CD8-positive, alpha-beta T cell (primary cell): ENCODE measurements at places on chromosomes 1 and 21.

- DNase-seq = no peak
Measured at GRCh38 chr1:24702511-24703293, 42.5 kb upstream of the CLIC4 start.

DNA sequence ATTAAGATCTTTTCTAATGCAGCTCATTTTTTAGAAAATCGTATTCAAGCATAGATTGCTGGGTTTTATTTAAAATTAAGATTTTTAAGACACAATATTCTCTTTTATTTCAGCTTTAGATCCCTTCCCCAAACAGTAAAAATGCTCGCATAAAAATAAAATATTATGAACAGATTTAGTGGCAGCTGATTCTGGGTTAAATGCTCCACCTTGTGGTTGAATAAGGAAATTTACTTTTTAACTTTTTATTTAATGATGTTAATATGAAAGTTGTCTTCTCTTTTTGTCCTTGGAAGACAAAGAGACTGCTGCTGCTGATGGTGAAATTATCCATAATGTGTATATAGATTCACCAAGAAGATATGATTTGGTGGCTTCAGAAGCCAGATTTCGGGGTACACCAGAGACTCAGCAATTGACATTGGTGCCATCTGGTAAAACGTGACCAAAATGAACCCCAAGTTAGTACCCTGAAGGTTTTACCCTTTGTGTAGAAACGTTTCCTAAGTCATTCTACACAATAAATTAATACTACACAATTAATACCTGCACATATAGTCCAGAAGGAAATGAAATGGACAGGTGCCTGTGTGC is 128.0 kb downstream of the ADAMTS1 start:
- no peak for DNase-seq

DNA sequence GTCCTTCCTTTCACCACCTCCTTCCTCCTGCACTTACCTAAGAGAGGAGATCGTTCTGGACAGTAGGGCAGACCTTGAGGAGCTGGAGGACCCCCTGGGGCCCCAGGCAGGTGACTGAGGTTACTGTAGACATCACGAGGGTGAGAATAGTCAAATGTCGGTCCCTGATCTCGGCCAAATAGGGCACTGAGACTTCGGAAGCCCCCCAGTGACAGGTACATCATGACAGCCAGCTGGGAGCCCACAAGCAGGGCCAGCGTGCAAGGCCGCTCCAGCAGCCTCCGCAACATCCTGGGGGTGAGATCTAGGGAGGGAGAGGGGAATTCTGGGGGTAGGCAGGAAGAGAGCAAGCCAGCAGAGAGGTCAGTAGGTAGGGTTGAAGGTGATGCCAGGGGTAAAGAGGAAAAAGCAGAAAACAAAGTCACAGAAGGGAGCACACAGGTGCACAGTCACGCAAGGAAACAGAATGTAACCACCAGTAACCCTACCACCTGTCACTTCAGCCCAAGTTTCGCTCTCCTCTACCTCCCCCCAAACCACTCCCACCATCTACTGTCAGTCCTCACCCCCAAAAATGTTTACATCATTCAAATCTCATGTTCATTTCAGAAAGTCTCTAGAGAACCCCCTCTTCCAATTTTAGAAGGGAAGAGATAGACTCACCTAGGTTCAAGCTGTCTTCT is 1.4 kb downstream of the B4GALT3 start:
- DNase-seq = no peak

DNA sequence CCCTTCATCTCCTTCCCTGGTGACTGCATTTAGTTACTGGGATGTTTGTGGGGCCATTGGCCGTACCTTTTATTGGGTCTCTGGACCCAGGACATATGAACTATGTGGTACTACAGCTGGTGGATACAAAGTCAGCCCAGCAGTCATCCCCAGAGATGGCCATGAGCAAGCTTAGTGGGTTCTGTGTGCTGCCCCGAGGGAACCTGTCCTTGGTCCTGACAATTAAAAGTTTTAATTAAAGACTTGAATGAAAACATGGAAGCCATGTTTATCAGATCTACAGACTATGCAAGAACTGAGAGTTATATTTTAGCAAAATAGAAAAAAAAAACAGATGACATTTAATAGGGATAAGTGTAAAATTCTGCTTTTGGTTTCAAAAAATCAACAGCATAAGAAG is 2.8 kb upstream of the NES start:
- DNase-seq = no peak

GRCh38 chr1:193540511-193540910 is 354.1 kb upstream of the B3GALT2 start:
- DNase-seq = no peak

GRCh38 chr21:43295066-43295958 is 126.5 kb downstream of the CRYAA start:
- DNase-seq = no peak

- no peak for DNase-seq
Measured at GRCh38 chr1:182649041-182649440, 35.3 kb downstream of the RGS8 start.

GRCh38 chr1:242197907-242198820 is 199.3 kb upstream of the MAP1LC3C start:
- DNase-seq = no peak

DNA sequence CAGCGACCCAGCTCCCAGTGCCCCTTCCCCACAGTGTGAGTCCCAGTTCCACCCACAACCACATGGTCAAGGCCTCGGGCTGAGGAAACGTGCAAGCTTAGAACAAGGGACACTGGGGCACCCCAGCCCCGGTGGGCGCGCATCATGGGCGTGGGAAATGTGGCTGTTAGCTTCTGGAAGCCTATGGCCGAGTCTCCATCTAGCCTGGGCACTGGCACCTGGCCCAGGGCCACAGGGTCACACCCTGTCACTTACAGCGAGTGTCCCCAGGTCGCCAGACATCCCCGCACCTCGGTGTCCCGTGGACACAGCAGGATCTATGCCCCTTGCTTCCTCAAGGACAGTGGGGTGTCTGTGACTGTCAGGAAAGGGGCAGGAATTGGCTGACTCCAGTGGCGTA is 37.0 kb upstream of the COL6A1 start:
- DNase-seq = no peak

- no peak for DNase-seq
Measured at GRCh38 chr1:67201891-67202290, 35.6 kb downstream of the IL23R start.

GRCh38 chr1:147748676-147749350 is 11.6 kb downstream of the GJA5 start:
- DNase-seq = no peak

- no peak for DNase-seq
Measured at GRCh38 chr1:182955596-182956588, 2.9 kb upstream of the SHCBP1L start.

GRCh38 chr1:64110924-64111777 is 92.3 kb upstream of the UBE2U start:
- DNase-seq = no peak

GRCh38 chr1:37158113-37158749 is 123.9 kb upstream of the GRIK3 start:
- no peak for DNase-seq

DNA sequence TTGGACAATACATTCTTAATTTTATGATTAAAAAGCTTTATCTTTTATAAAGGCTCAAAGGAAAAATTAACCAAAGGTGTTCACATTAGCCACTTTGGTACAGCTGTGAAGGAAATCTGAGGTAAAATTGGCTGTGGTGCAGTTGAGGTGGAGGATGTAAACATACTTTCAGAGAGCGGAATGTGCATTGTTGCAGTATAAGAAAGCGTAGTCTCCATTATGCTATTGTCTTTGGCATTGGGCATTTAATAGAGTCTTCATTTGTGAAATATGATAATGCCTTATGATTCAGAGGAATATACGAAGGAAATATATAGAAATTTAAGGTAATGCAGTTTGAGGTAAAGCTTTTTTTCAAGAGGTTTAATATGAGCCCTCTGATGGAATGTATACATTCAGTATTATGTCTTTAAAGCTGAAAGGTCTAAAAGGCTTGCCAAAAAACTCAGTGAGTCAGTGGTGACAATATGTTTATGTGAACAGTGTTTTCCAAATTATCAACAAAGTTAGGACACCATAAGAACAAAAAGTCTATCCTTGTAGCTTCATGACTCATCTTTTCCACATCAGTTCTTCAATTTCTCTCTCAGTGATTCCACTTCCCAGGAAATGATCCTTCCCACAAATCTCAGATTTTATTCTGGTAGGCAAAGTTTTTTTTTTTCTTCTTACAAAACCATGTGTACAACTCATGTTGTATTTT is 26.9 kb upstream of the DDR2 start:
- no peak for DNase-seq

GRCh38 chr1:17895401-17895800 is 140.3 kb downstream of the ACTL8 start:
- no peak for DNase-seq

DNA sequence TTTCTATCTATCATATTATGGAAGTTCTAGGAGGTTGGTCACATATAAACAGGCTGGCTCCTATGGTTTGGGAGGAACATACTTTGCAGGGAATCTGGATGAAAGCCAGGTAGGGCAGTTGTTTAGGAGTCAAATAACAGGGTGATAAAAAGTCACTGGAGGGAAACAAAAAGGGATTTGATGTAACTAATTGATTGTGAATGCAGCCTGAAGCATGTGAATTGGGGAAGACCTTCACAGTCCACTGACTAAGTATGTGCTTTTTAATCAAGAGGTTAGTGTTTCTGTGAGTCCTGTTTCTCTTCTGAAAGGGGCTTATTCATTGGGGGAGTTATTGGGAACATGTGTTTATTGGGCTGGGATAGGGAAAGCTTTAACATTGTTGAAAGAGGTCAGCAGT is 41.3 kb downstream of the HMCN1 start:
- no peak for DNase-seq

GRCh38 chr1:22121421-22121911 is 21.4 kb downstream of the WNT4 start:
- DNase-seq = no peak

DNA sequence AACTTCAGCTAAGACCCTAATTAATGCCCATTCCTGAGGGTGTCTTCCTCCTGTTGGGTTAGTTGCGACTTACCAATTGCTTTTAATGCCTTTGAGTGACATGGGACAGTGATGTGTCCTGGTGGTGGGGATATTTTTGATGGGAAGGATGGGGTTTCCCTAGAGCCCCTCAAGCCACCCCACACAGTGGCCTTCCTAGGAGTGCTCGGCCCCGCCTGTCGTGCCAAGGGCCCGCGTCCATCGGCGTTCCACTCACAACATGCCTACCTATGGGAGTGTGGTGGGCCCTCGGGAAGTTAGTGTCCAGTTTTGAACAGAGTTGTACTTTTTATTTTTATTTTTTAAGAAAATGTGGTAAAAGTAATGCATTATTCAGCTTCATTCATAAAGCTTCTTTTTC is 50.1 kb upstream of the TSPAN2 start:
- DNase-seq = no peak

GRCh38 chr1:33741749-33742148 is 122.1 kb upstream of the HMGB4 start:
- no peak for DNase-seq

DNA sequence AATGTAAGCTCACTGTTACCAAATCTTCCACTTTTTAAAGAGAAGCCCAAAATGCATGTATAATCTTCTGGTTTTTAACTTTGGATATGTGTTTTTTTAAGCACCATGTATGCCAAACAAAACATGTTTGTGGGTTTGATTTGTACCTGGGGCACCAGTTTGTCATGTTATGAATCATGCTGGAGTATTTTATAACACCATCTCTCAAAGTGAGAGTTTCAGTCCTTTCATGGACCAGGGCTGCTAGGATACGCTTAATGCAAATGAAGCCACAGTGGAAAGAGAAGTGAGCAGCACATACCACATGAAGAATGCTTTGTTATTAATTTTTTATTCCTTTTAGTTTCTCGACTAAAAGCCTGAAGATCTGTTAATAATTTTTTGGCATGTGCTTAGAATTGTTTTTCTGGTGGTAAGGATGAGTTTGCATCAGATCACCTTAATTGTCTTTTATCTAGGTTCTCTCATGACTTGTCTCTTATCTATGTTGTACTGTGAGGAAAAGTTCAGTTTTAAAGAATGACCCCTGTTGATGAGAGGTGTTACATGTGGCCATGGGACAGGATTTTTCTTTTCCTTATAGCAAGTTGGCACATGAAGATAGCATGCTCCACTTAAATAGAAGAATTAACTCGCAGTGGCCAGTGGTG is 2.0 kb upstream of the RABGAP1L start:
- DNase-seq = peak; percentile 66

- no peak for DNase-seq
Measured at GRCh38 chr1:230594214-230594773, 48.0 kb upstream of the COG2 start.

DNA sequence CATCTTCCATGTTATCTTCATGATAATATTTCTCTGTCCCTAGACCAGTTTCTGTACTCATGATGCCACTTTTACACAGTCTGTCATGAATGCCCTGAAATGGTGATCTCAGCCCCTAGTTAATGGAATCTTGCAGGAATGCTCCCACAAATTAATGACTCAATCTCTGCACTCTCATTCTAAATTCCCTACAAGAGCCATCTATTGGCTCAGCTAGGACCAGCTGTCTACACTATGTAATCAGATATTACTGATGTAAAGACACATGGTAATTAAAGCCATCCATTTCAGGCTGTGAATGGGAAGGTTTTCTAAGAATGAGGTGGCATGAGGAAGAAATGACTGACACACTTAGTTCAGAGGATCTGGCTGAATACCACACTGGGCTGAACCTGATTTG is 199.1 kb upstream of the KCND3 start:
- DNase-seq = no peak

GRCh38 chr1:112818990-112819689 is 104.0 kb upstream of the PPM1J start:
- no peak for DNase-seq

DNA sequence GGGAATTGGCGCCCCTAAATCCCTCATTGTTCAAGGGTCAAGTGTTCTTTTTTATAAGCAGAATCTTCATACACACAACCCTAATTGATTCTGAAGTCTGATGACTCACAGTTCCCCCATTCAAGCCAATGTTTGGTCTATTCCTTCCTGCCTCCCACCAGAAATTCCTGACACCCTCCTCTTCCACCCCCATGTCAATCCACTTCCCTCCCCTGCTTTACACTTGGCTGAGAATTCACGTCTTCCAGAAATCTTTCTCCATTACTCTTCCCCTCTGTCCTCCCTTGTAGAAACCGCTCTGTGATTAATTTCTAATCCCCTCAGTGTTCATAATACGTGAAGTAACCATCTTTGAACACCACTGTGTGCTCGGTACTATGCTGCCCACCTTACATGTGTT is 76.2 kb upstream of the CD34 start:
- no peak for DNase-seq

DNA sequence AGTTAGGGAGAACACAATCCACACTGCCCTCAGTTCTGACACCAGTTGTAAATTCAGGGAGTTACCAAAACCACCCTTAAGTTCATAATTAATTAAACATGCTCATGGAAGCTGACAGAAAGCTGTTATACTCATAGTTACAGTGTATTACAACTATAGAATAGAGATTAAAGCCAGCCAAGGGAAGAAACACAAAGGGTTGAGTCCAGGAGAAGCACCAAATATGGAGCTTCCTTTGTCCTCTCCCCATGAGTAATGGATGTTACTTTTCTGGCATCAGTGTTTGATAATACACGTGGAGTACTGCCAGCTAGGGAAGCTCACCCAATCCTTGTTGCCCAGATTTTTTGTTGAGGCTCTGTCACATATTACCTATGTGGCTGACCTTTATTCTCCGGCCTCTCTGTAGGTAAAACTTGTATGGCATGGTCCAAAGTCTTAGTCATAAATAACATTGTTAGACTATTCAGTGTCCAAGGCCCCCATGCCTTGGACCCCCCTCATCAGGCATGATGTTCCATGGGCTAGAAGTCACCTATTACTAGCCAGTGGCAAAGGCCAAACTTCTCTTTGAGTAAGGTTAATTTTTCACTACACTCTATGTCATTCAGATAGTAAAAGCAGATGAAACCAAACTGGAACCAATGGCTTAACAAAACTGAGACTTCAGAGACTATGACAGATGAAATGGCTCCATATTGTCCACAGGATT is 175.7 kb downstream of the GPR52 start:
- no peak for DNase-seq
